CD4-positive, alpha-beta T cell treated with Interleukin-12 subunit alpha and Interleukin-12 subunit beta, for 1 hour (primary cell): ENCODE measurements at places on chromosomes 7 and 10.

DNA sequence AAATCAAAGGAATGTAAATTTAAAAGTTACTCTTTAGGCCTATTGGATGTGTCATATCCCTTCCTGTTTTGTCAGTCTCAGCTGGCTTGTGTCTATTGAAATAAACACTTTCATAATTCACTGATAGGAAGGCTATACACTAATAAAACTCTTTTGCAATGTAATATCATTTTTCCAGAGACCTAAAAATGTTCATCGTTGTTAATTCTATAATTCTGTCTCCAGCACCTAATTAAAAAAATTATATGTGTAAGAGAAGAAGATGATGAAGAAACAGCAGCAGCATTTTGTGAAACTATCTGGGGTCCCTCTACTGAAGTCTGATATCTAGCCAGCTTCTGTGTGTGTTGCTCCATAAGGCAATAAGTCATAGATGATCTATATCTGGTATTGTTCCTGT lies 602.7 kb downstream of the ETV1 start:
- DNase-seq: no peak

GRCh38 chr10:2921956-2922680 lies 145.2 kb upstream of the PFKP start:
- DNase-seq: no peak

GRCh38 chr7:142487124-142487523 lies 229.3 kb upstream of the PRSS58 start:
- no peak for DNase-seq

DNA sequence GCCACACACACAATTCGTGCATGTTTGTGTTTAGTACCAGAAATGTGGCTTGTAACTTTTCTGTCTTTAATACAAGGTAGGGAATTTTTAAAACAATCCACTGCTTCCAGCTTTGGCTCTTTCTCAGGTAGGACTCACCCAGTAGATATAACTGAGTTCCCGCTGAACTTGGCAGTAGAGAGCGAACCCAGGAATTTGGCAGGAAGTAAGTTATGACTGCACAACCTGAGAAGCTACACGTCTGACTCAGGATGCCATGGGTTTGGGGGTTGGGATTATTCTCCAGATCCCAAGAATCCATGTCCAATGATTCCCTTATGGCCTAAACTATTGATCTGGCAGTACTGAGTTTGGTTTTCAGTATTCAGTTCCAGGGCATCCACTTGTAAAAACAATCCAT lies 499.7 kb downstream of the CALN1 start:
- DNase-seq: no peak

DNA sequence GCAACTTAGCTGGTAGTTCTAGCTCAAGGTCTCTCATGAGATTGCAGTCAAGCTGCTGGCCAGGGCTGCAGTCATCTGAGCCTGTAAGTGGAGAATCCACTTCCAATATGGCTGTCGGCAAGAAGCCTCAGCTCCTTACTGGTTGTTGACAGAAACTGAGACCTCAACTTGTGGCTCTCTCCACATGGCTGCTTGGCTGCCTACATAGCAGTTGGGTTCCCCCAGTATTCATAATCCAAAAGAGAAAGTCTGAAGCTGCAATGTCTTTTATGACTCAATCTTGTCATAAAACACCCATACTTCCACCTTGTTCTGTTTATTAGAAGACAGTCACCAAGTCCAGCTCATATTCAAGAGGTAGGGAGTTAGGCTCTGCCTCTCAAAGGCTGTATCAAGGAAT lies 334.9 kb upstream of the KMT2E start:
- DNase-seq: no peak

- peak; percentile 68 for DNase-seq
These were observed 7.7 kb downstream of the ZSCAN25 start for GRCh38 chr7:99624484-99624883.

- DNase-seq: no peak
These were observed 72.1 kb downstream of the GNAI1 start for GRCh38 chr7:80206763-80207162.

DNA sequence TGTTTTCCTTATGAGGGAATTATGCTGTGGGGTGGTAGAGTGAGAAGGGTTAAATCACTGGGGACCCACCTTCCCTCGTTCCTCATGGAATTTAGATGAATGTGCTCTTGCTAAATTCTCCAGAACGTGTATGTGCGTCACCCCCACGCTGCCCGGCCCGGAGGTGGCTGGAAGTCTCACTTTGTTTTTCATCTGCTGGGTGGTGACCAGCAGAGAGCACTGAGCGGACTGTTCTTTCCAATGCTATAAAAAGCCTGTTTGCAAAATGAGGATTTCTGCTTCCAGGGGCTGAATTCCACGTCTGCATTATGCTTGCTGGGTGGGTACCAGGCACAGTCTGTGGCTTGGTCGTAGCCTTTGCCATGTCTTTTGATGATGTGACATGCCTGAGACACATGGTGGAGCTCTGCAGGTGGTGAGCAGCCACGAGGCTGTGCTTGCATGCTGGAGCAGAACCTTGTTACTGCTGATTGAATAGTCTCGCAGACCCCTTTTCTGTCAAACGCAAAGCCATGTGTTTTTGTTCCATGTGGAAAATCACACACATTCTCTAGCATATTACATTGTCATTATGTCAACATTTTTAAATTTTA lies 31.9 kb upstream of the INSYN2A start:
- DNase-seq: no peak

DNA sequence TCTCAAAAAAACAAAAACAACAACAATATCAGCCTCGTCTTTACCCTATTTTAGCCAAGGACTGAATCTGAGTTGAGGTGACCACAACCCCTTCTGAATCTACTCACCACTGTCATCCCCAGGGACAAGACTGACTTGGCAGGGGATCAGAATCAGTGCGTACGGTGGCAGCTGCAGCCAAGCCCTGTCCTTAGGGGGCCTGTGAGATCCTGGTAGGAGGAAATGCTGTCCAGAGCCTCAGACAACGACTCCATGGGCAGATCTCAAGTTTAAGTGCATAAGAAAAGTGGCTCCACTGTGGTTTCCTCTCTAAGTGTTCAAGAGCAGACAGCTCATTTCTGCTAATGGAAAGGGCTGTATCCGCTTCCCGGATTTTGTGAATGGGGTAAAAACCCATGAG lies 22.4 kb upstream of the CYTH3 start:
- DNase-seq: no peak

- DNase-seq: peak; percentile 32
These were observed at the start of gene SAMD9L for GRCh38 chr7:93148144-93148543. Gene SAMD9L (minus strand): TSS chr7:93148385. CDS start chr7:93135971, 12,414 bp downstream.

DNA sequence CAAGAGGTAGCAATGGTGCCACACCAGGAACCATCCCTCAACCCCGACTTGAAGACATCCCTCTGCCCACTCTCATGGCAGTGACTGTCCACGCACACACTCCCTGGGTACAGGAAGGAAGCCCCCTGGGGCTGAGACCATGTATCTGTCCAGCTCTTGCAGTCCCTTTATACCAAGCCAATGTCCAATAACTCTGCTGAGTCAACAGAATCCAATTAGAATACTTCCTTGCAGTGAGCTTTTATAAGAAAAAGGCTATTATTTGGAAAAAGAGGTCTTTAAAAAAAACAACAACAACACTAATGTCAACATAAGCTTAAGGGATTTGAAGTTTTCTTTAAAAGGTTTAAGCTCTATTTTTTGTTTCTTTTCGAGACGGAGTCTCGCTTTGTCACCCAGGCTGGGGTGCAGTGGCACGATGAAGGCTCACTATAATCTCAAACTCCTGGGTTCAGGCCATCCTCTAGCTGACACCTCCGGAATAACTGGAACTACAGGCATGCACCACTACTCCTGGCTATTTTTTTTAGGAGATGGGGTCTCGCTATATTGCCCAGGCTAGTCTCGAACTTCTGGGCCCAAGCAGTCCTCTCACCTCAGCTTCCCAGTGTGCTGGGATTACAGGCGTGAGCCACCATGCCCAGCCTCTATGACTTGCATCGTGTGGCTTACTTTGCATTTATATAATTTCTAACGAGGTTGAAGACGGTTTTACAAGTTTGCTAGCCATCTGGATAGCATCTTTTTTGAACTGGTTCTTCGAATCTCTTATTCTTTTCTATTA lies 7.5 kb downstream of the BNIP3 start:
- DNase-seq: no peak

- DNase-seq: no peak
These were observed 468 bp upstream of the TRIM56 start for GRCh38 chr7:101084865-101085161.

DNA sequence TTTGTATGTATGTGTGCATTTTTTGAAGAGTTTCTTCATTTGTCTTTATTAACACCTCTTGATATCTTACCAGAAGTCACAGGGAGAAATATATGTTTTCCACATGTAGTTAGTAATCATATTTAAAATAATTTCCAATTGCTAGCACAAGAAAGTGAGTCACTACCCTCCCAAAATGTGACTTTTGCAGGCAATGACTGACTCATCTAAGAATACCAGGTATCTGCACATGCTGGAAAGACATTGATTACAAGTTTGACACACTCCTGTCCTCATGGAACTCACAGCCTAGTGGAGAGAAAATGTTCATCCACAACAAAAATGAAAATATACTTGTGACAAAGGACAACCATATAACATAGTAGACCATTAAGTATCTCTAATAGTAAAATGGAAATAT lies 82.9 kb downstream of the SEMA3D start:
- DNase-seq: no peak

- no peak for DNase-seq
These were observed 64.5 kb downstream of the DNMBP start for GRCh38 chr10:99945263-99945662.

- DNase-seq: no peak
These were observed 48.3 kb downstream of the LANCL2 start for GRCh38 chr7:55413442-55413841.

GRCh38 chr10:80599424-80599847 lies 61.7 kb downstream of the SH2D4B start:
- peak; percentile 32 for DNase-seq

DNA sequence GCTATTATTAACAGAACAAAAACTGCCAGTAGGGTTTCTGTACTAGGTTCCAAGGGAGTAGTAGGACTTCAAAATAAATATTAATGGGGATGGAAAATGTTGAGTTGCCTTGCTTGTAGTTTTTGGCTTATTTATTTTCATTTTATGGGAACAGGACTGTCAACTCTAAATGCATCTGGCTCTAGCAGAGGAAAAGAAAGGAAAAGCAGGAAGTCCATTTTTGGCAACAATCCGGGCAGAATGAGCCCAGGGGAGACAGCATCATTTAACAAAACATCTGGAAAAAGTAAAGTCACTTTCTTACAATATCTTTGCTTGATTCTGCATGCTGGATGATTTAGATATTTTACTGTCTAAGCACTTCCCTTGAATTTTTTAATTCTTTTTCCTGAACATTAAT lies 69.4 kb downstream of the NOC3L start:
- DNase-seq: no peak

DNA sequence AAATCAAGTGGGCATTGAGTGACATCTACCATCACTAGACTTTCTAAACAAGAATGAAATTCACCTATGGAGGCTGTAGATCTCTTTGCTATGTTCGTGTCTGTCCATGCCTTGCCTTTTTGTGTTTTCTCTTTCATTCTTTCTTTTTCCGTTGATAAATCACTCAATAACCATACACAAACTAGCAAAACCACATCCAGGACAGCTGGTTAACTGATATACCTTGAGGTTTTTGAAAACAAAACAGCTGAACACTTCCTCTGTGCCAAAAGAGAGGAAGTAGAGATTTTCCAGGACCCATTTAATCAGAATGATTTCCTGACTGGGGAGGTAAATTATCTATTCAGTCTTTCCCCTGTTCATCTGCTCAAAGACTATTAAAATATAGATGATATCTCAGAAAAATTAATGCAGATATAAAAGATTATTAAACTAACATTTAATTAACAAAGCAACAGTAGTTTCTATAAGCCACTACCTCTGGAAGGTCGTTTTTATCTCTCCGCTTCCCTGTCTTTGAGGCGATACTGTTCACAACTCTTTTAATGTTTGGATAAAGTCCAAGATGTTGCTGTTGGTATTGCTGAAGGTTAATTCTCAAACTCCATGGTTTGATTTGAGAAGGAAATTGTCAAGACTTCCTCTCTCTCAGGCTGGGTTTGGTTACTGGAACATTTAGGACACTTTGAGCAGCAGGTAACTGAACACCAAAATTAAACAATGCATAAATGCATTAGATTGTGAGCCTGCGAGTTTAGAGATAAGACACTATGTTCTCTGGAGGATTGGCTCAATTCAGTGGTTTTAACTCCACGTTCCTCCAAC lies 24.4 kb upstream of the C10orf67 start:
- DNase-seq: peak; percentile 31

DNA sequence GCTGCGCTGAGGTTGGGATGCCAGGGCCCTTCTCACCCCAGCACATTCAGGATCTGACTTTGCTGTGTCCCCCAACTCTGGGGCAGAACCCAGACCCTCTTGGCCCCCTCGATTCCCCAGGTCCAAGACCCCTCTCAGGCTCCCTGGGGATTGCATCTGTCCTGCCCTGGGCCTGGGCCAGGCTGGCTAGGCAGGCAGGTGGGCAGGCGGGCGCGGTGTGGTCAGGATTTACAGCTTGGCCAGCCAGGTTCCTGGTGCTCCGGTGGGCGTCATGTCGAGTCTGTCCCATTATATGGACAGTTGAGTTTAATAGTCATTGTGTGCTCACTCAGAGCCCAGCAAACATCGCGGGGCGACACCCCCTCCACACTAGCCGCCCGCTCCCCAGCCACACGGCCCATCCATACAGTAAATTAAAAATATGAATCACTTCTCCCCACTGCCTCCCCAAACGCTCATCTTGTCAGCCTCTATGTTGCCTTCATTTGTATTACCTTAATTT lies 23.5 kb downstream of the POLL start:
- no peak for DNase-seq

- no peak for DNase-seq
These were observed 12.8 kb upstream of the LRRC4 start for GRCh38 chr7:128044064-128044463.

DNA sequence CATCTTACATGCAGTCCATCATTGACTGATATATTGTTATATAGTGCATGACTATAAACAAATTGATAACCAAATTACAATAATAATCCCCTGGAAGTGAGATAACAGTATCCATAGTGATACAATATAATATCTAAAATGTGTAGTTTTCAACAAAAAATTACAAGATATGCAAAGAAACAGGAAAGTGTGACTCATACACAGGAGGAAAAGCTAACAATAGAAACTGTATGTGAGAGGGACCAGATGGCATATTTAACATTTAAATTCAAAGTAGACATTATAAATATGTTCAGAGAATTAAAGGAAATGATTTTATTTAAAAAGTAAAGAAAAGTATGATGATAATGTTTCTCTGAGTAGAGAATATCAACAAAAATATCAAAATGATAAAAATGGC lies 8.0 kb downstream of the OR9A2 start:
- no peak for DNase-seq

- DNase-seq: no peak
These were observed 39.4 kb downstream of the BTBD16 start for GRCh38 chr10:122310311-122311050.

GRCh38 chr7:129218514-129219062 lies 6.2 kb upstream of the AHCYL2 start:
- peak; percentile 82 for DNase-seq

- DNase-seq: no peak
These were observed 282.0 kb downstream of the ADK start for GRCh38 chr10:74432841-74433594.

- no peak for DNase-seq
These were observed 86.1 kb downstream of the LHPP start for GRCh38 chr10:124547647-124548168.

- peak; percentile 16 for DNase-seq
These were observed 391.9 kb upstream of the NPVF start for GRCh38 chr7:25619963-25620799.

GRCh38 chr10:94677691-94678090 lies 5.8 kb upstream of the CYP2C18 start:
- DNase-seq: no peak
